ENCODE measurements at places on chromosomes 12 and 14.

DNA sequence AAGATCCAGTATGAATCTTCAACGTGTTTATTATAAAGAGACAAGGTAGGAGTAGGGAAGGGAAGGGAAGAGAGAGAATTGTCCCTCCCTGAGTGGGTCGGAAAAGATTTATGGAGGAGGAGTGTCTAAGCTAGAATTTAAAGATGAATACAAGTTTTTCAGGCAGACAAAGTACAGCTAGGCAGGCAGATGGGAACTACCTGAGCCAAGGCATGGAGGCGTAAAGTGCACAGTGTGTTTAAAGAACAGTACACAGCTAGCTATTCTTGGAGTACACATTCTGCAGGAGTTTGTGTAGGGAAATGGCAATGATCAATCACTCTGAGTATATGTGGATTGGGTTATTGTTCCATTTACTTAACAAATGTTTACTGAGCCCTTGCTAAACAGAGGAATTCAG lies 20.1 kb downstream of the PLEKHG7 start:
- no peak for DNase-seq

DNA sequence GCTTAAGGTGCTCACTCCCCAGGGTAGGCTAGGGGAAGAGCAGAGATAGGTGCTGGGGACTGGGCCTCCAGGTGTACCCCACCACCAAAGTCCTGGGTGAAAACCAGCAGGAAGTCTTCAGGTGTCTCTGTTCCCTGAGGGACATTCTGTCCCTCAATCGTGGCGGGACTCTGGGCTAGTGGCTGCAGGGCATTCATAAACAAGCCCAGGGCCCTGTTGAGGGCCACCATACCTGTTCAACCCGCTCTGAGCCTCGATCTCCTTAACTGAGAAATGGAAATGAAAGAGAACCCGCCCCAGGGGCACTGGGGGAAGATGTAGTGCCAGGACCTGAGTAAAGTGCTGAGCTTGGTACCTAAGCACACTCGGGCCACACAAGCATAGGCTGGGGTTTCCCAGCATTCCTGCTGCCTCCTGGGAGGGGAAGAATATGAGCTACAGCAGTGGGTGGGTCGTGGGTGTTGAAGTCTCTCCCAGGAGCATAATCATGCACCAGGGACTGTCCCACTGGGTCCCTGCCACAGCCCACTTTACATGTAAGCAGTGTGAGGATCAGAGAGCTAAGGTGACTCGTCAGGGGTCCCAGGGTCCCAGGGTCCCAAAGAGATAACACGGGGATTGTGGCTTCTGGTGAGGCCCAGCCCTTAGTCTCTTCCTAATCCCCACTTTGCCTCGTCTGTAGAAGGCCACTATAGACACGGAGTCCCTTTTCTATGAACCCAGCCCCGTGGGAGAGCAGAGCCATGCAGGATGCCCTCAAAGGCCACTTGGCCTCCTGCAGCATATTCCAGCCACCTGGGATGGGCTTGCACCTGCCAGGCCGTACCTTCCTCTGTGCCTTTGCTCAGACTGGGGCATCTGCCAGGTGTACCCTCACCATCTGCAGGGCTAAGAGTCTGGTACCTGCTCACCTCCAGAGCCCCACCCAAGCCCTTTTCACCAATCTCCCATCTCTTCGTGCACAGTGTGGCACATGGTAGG lies 14.4 kb downstream of the FAM222A start:
- no peak for DNase-seq

GRCh38 chr12:90253674-90254181 lies 545.1 kb upstream of the ATP2B1 start:
- peak; percentile 6 for DNase-seq

DNA sequence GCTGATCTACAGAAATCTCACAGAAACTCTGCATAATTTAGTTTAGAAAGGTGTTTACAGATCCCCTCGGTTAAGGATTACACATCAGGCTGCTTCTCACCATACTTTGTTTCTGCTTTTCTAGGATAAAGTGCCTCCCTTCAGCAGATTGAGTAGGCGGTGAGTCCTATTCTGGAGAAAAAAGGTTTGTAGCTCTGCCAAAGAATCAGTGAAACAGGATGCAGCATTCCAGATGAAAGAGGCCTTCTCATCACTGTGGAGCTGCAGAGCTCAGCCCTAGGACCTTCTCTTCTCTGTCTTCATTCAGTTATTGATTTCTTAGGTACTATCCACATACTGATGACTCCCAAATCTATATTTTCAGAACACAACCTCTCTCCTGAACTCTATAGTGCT lies 155.5 kb upstream of the KRR1 start:
- DNase-seq, result no peak

GRCh38 chr14:64147126-64147790 lies 146.9 kb downstream of the ESR2 start:
- no peak for DNase-seq

DNA sequence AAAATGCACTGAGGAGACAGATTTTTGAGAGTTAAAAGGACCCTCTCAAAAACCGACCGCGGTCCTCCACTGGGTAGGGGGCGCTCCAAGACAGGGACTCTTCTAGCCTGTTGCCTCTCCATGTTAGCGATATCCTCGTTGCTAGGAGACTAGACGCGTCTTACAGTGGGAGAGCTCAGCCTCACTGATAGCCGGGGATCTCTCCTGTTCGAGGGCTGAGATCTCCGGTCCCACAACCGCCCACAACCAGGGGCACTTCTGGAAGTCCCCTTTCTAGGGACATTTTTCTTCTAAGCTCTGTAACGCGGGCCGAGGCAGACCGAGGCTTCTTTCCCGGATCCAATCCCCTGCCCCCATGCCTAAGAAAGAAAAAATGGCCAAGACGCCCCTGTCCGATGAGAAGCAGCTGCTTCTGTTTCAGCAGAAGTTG lies 21.3 kb downstream of the FKBP11 start:
- DNase-seq, result peak; percentile 68

DNA sequence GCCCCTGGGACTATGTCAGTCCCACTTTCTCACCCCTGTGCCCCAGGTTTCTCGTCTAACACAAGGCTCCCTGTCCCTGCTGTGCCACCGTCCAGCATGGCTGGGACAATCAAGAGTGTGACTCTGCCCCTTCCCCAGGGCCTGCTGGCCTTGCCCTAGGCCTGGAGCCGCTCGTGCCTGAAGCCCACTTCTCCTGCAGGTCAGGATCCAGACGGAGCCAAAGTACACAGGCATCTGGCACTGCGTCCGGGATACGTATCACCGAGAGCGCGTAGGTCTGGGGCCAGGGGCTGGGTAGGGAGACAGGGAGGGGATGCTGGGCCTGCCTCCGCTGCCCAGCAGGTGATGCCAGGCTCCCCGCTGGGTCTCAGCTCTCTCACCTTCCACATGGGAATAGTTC lies 2.8 kb downstream of the SLC25A47 start:
- DNase-seq, result no peak

GRCh38 chr12:6312529-6313325 lies 2.2 kb downstream of the PLEKHG6 start:
- DNase-seq, result no peak

- DNase-seq, result no peak
Observed at GRCh38 chr14:104210817-104211195, 72.4 kb downstream of the KIF26A start.

GRCh38 chr12:52794479-52795331 lies 1.2 kb downstream of the KRT3 start:
- no peak for DNase-seq

DNA sequence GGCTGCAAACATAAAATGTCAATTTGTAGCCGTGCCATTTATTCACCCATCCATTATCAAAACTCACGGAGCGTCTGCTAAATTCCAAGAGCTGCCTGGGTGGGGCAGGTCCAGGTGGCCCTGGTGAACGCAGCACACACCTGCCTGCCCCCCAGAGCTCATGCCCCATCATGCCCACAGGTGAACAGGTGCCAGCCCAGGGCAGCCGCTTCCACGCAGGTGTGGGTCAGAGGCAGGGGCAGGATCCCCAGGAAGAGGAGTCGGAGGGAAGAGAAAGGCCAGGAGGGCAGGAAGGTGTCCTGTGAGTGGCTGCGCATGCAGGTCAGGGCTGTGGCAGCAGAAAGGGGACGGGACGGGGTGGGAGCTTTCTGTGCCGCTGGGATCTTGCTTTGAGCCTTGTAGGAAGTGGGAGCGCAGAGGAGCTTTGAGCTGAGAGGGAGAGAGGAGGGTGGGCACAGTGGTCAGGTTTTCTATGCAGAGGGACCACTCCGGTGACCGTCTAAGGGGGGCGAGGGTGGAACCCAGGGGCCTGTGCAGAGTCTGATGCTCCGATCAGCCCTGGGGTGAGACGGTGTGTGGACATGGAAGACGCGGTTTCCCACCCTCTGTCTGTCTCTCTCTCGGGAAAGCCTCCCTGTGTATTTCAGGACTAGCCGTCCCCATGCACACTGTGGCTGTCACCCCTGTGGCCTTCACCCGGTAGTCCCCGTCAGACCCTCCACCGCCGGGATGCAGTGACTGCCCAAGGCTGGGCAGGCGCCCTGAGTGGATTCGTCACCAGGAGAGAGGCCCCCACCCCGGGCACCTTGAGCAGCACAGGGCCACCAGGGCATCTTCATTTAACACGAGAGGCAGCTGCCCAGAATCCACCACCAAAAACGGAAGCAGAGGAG lies 26.7 kb downstream of the GALNT9 start:
- no peak for DNase-seq

GRCh38 chr12:47054659-47055058 lies 24.8 kb upstream of the PCED1B start:
- no peak for DNase-seq

- DNase-seq, result peak; percentile 76
Observed at GRCh38 chr14:100065111-100065871, at the start of gene EVL. Gene EVL, plus strand, starts transcription at chr14:100065422. Its CDS starts 79 bp downstream, at chr14:100065501.

GRCh38 chr12:31238764-31239387 lies 87.1 kb downstream of the SINHCAF start:
- DNase-seq, result no peak

DNA sequence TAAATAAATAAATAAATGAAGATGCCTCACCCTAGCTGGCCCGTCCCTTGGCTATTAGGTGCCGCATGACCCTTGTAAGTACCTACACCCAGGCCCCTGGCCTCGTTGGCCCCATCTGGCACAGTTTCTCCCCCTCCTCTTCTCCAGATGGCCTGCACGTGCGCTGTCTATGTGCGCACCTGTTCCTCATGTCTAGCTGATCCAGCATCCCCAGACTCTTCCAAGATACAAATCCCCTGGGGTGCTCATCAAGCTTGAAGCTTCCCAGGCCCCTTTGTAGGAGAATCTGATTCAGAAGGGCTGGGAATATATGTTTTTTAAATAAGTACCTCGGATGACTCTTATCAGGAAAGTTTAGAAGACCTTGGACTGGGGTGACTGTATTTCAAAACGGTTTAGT lies 133.3 kb downstream of the CHST11 start:
- DNase-seq, result no peak

DNA sequence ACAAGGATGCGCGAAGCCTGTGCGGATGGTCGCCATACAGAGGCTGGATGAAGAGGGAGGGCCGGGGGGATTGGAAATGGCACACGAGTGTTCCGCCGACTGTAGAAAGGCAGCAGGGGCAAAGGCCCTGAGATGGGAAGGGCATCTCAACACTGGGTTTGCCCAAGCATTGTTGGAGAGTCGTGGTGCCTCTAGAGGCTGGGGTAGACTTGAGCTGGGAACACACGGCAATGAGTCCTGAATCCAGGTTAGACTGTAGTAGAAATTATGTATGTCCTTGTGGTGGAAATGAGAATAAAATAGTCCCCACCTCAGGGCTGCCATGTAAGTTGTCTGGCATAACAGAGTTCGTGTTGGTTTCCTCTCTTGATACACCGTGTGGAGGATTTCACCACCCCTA lies 83.8 kb upstream of the CCND2 start:
- DNase-seq, result no peak

GRCh38 chr14:103518422-103519042 lies 4.1 kb downstream of the CKB start:
- peak; percentile 26 for DNase-seq

- no peak for DNase-seq
Observed at GRCh38 chr12:92574051-92574783, 128.6 kb upstream of the PLEKHG7 start.

- DNase-seq, result no peak
Observed at GRCh38 chr12:74647256-74647655, 109.6 kb downstream of the ATXN7L3B start.

DNA sequence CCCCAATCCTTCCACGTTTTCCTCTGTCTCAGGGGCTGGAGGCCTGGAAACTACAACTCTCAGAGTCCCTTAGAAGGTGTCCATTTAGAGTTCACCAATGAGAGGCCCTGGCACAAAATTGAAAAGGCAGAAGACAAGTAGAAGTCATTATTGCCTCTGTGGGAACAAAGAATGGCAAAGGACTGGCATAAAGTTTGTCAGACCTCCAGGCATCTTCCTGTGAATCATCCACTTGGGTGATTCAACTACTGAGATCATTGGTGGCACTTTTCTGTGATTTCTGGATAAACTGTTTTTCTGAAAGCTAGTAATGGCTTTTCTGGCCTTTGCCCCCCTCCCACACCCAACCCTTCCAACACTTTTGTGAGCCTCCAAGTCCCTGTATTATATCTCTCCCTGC lies 42.6 kb upstream of the C12orf42 start:
- DNase-seq, result no peak

DNA sequence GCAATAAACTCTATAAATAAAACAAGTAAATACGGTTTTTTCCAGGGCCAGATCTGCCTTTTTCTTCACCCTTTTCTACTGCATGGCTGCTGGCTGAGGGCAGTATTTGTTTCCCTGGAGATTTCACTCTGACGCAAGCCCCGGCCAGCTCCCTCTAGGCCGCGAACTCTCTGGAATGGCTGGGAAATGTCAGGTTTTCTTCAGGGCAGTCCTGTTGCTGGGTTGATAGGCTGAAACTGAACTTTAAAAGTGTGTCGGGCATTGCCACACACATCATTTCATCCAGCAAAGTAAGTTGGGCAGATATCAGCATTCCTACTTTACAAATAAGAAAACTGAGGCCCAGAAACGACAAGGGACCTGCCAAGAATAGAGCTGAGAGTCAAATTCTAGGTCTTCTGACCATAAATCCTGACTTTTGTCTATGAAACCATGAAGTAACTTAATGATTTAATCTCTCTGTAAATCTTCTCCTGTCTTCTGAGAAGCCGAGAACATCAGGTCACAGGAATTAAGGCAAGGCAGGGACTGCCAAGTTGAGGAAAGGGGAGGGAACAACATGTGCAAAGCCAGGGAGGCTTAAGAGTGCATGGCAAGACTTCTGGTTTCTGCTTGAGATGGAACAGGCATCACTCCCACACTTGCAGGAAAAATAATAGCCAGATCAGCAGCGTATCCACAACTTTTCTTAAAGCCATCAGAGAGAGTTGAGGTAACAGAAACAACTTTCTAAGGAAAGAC lies 205.0 kb upstream of the CCDC196 start:
- DNase-seq, result no peak

- DNase-seq, result no peak
Observed at GRCh38 chr12:54053003-54053750, 458 bp upstream of the HOXC4 start.

DNA sequence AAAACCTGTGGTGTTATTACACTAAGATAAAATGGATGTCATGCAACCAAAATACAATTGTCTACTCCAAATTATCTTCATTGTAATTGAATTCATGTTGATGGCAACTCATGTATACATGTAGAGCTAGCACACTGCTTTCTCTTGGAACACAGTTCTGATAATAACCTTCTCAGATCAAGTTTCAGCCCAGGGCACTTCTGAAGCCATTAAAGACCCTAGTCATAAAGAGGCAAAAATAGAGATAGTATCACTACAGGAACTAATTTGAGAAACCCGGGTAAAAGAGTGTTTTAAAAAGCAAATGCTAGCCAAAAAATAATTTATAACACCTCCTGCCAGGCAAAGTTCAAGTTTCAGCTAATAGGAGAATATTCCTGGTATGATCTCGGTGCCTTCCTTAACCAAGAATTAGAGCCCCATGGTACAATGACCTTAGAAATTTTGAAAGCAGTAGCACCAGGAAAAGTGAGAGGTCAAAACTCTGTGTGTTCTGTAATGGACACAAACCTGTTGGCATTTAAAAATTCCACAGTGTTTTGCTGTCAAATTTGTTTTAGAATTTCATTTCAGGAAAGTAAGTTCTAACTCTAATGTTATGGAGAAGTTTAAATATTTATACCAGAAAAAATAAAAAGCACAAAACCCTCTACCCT lies 105.0 kb upstream of the FRMD6 start:
- DNase-seq, result no peak
